Inflammatory macrophage (primary cell): ENCODE measurements at places on chromosomes 12 and 14.

- DNase-seq, result no peak
Observed at GRCh38 chr12:15770021-15770420, 19.2 kb downstream of the EPS8 start.

GRCh38 chr12:3071107-3071506 lies 6.1 kb upstream of the TSPAN9 start:
- DNase-seq, result no peak

DNA sequence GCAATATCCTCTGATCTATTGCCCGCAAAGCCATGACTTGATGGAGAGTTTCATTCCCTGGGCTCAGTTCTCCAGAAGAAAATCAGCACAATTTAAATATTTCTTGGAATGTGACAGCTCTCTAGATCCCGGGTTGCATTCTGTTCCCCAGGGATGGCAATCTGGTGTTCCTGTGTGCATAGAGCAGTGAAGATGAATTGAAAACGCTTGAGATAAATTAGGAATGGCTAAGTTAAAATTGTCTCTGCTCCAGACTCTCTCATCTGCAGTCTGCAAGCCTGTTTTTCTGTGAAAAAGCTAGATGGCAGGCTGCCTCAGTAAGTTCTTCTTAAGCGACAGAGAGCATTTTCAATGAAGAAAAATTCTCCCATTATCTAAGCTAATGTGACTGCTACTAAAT lies 582.5 kb upstream of the MGAT4C start:
- DNase-seq, result no peak

GRCh38 chr12:129570796-129571400 lies 332.9 kb downstream of the TMEM132D start:
- DNase-seq, result no peak

DNA sequence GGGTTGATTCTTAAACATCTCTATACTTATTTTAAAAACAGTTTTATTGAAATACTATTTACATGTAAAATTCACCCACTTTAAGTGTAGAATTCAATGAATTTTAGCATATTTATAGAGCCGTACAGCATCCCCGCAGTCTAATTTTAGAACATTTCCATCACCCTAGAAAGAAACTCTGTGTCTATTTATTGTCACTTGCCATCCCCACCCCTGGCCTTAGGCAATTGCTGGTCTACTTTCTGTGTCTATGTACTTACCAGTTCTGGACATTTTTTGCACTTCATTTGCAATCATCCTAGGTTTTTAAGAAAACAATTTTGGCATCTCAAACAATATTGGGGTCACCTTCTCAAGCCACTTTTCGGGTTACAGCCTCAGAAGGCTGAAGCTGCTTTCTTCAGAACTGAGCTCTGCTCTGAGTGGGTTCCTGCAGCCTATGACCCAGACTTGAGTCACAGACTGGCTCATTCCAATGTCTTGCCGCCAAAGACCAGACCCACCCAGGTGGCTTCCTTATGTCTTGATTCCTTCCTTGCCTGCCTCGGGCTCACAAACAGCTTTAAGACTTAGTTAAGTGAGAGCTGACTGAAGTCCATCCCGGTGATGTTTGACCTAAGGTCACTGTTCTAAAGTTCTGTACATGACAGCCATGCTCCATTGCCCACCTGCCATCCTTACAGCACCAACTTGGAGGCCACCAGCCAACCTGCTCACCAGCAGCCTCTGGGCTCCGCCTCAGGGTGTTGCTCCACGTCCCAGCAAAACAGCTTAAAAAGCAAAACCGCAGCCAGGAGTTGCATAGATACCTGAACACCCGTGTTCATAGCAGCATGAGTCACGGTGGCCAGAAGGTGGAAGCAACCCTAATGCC lies 131.5 kb downstream of the CHST11 start:
- peak; percentile 40 for DNase-seq

DNA sequence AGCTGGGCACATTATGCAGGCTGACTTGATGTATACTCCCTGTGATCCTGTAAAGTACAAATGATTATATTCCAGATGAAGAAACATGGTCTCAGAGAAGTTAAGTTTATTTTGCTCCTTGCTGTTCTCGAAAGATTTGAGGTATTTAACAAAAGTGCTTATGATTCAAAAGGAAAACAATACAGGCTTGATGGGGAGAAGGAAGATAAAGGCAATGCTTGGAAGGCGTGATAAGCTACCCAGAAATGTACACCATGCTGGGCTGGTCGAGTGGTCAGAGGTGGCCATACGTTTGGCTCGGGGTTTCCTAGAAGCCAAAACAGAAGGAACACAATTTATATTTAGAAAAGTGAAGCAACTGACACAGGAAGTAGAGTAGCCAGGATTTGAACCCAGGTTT lies 201.0 kb downstream of the KTN1 start:
- DNase-seq, result no peak

- peak; percentile 62 for DNase-seq
Observed at GRCh38 chr14:71225113-71225512, 317.9 kb downstream of the PCNX1 start.

DNA sequence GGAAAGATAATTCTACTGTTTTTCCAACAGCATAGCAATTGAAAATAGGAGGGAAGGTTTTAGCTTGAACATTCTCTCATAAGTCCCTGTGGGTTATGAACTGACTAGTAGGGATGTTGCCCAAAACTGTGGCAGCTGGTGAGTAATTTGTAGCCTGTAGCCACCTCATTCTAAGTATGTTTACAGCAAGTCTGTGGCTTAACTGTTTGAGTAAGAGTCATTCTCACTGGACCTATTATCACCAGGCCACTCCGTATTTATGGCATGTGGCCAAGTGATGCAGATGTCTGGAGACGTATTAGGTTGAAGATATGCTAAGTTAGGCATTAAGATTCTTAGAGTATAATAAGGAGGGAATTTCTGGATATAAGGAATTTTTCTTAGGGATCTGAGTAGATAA lies 458.3 kb downstream of the ETNK1 start:
- DNase-seq, result no peak

DNA sequence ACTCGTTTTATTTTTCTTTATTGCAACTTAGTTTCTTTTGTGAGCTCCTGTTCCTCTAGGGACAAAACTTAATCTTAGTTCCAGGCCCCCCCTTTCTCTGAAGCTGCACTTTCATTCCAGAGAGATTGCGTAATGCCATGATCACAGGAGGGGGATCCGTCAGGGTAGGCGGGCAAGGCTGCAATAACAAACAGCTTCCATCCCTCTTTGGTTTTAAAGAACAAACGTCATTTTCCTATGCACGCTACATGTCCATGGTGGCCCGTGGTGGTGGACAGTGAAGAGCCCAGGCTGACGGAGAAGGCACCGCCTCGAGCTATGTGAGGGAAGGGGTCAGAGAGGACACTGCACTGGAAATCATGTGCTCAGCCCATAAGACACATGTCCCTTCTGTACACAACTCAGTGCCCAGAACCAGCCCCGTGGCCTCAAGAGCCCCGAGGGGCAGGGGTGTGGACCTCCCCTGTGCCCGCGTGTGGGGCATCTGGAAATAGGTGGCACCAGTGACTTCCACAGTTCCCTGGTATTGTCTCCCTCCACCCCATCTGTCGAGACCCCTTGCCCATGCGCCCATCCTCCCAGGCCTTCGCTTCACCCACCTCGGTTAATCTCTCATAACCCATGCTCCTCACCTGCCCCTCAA lies 161.4 kb downstream of the ADGRD1 start:
- DNase-seq, result no peak

DNA sequence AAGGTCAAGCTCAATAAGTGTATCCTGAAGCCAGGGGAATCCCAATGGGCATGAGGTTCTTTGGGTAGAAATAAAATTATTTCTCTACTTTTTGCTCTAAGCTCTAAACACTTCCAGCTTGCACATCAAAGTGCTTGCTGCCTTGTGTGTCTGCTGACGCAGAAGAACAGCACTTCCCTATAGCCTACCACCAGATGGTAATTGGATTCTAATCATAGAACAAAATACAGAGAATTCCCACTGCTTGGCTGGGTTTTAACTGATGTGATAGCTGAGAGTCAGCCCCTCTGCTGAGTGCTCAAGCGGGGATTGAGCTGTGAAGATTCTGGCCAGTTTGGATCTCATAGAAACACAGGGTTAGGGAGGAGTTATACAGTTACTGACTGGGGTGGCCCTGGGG lies 132.4 kb upstream of the GZMB start:
- DNase-seq, result no peak

DNA sequence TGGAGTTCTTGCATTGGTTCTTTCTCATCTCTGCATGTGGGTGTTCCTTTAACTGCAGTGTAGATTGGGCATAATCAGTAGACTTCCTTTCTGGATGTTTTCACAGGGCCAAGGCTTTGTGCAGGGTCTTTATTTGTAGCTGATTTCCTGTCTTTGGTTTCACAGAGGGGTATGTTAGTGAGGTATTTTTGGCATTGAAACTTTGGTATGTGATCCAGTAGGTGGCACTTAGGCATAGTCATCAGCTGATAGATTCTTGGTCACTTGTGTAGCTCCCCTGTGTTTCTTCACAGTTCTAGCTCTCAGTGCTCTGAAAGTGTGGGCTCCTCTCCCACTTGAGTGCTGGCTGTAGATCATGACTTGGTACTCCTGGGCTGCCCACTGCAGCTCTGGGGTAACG lies 52.7 kb upstream of the LMO3 start:
- no peak for DNase-seq

GRCh38 chr14:58299401-58300330 lies 1.3 kb downstream of the ARID4A start:
- no peak for DNase-seq

DNA sequence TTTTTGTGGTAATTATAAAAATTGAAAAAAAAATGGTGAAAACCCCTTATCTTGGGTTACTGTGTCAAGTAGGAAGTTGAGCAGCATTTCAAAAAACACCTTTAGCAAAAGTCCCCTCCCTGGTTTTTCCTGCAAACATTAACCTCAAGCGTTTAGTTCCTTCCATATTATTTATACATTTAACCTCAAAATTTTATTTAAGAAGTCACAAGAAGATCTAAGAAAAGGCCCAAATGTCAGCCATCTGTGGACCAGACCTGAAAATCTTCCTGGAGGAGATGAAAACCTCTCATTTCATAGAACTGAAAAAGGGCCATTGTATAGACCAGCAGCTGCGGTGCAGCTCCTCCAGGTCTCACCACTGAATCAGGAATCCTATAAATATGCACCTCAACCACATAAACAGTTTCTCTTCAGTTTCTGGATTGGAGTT lies 40.4 kb upstream of the BTG1 start:
- DNase-seq, result no peak
